ENCODE measurements at places on chromosomes 5 and 9.

- DNase-seq, result no peak
Measured at GRCh38 chr5:76144513-76145274, 61.5 kb downstream of the SV2C start.

- no peak for DNase-seq
Measured at GRCh38 chr9:14191512-14191911, 122.4 kb downstream of the NFIB start.

- DNase-seq, result no peak
Measured at GRCh38 chr5:43412156-43412555, at the start of gene CCL28. Gene CCL28, minus strand, starts transcription at chr5:43412391. Its CDS starts 75 bp downstream, at chr5:43412316.

DNA sequence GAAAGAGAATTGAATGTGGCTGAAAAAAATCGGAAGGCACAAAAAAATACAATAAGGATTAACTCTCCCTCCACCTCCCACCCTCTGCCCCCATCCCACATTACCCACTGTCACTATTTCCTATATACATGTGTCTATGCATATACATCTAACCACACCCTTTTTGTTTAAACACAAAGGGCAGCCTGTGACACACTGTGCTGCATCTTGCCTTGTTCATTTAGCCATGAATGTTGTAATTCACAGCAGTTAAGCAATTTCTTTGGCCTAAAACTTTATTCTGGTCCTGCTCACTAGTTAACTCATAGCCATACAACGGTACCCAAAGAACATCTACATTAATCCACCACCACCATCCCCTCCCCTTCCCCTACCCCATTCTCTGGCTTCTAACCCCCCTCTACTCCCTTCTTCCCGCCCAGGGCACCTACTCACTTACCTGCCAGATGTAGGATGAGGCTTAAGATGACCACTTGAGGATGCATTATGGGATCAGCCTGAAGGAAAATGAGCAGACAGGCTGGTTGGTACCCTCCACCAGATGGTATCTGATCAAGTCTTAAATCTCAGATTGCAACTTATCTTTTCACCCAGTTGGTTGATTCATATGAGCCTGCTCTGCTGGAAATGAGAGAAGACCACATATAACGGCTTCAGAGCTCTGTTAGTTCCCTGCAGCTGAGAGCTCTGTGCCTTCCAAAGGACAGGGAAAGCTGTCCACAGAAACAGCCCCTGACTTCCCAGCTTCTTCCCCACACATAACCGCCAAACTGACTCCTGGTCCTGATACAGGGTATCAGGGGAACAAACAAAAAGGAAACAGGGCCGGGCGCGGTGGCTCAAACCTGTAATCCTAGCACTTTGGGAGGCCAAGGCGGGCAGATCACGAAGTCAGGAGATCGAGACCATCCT is 1.2 kb downstream of the HAVCR1 start:
- no peak for DNase-seq

- no peak for DNase-seq
Measured at GRCh38 chr5:152824316-152824715, 419.2 kb upstream of the NMUR2 start.

DNA sequence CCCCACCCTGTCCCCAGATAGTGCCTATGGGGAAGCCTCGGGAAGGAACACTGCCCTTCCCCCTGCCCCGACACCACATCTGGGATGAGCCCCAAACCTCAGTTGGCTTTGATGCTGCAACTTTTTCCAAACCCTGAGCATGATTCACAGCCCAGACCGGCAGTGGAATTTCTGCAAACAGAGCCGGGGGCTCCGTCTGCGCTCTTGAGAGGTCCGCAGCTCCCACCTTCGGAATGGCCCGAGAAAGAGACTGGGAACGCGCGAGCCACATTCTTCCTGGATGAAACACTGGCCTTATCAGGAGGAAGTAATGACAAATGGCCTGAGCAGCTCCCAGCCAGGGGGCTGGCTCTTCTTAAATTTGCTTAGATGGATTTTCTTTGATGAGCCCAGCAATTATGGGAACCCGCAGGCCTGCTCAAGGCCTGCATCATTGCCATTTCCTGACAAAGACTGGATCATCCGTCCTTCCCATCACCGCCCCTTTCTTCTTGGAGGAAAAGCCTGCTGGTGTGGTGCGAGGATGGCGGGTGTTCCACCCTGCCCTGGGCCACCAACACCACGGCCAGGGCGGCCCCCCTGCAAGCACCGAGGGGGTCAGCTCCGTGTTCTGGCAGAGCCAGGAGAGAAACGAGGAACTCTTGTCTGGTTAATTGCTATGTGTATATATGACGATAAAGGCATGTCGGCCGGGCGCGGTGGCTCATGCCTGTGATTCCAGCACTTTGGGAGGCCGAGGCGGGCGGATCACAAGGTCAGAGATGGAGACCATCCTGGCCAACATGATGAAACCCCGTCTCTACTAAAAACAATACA is 38.8 kb upstream of the COL5A1 start:
- DNase-seq, result no peak

DNA sequence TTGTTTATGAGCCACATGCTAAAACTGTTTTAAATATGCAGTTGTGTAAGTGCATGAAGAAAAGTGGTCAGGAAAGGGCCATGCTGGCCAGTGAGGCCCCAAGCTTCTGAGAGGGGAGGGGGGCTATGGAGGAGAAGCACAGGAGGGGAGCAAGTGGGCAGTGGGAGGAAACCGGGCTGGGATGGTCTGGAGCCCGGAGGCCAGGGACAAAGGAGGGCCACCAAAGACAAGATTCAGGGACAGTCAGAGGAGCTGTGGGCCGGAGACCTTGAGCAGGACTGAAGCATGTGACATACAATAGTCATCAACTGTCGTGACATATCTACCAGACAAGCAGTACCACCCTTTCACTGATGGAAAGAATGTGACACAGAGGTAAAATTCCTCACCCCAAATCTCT is 333.2 kb upstream of the IRX1 start:
- DNase-seq, result no peak

DNA sequence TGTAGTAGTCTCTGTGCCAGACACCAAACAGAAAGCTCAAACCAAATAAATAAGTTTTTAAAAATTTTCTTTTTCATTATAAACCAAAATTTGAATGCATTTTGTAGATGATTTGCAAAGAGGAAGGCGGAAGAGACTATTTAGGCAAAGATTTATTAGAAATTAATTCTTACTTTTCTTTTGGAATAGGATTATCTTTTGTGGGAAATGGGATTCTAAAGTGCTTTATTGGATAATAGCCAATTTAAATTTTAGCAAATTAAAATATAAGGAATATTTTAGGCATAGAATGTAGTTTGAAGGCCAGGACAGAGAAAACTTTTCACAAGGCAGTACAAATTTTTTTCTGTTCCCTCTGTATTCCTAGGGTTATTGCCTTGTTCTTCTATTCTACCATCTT is 311.4 kb upstream of the ITGA1 start:
- DNase-seq, result no peak

GRCh38 chr9:73151653-73152542 is at the start of gene ANXA1:
Gene ANXA1, plus strand, starts transcription at chr9:73151865. Its CDS starts 6,671 bp downstream, at chr9:73158536.
- peak; percentile 83 for DNase-seq

DNA sequence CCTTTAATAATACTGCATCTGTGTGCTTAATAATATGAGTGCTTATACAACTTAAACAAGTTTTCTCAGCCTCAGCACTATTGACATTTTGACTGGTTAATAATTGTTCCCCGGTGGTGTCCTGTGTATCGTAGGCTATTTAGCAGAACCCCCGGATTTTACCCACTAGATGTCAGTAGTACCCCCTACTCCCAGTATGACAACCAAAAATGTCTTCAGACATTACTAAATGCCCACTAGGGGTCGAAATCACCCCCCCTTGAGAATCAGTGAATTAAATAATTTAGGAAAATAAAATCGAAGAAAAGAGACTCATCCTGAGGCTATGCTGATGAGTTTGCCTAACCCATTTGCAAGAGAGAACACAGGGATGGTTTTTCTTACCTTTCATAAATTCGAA is 166.3 kb downstream of the ATP10B start:
- DNase-seq, result peak; percentile 45

DNA sequence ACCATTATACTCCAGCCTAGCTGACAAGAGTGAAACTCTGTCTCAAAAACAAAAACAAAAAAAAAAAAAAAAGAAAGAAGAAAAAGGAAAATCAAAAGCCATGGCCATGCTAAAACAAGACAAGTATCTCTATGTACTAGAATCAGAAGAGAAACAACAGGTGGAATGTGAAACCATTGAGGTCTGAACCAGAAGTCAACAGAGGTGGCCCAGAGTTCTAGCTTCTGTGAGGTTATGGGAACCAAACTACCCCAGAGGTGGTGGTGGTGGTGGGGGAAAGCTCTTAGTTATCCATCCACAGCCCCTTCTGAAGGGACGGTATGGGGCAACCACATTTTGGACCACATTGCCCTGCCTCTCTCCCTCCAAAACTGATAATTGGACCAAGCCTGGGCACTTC is 59.5 kb upstream of the ZNF366 start:
- no peak for DNase-seq

GRCh38 chr5:143871672-143872071 is 59.7 kb downstream of the HMHB1 start:
- no peak for DNase-seq

- no peak for DNase-seq
Measured at GRCh38 chr9:34145165-34145564, 18.7 kb upstream of the DCAF12 start.

- DNase-seq, result no peak
Measured at GRCh38 chr9:123278361-123278760, 10.0 kb upstream of the STRBP start.

DNA sequence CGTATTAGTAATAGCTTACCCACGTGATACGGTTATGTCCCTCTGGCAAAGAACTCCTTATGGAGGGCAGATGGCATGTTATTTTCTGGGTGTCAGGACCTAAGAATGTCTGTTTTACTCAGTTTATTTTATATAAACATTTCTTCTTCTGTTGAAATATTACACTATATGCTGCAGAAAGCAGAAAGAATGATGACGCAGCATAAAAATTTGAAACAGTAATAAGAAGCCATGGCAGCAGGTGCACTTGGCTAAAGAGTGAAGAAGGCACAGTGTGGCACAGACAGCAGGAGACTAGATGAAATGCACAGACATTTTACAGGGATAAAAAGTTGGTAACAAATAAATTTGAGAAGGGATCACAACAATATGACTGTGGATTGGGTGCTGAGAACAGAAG is 46.3 kb upstream of the CDH10 start:
- DNase-seq, result no peak

DNA sequence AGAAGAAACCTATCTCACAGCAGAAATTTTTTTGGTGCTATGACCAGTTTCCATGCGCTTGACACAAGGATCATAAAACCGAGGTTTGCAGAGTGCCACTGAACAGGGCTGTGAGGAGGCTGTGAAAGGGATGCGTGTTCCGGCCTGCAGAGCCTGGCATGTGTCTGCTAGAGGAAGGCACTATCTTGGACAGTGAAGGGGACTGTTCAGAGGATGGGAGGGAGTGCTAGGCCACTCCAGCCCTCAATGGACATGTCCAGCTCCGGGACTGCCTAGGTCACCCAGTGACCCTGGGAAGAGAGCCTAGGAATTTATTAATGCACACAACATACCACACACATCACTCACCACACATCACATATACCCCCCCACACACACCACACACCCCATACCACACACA is 275.9 kb downstream of the GADD45G start:
- DNase-seq, result no peak

- DNase-seq, result no peak
Measured at GRCh38 chr9:126368020-126368419, 41.4 kb downstream of the MVB12B start.

GRCh38 chr5:135556620-135557019 is 20.9 kb upstream of the NEUROG1 start:
- no peak for DNase-seq

- DNase-seq, result no peak
Measured at GRCh38 chr5:10681731-10682679, 79.0 kb downstream of the DAP start.

DNA sequence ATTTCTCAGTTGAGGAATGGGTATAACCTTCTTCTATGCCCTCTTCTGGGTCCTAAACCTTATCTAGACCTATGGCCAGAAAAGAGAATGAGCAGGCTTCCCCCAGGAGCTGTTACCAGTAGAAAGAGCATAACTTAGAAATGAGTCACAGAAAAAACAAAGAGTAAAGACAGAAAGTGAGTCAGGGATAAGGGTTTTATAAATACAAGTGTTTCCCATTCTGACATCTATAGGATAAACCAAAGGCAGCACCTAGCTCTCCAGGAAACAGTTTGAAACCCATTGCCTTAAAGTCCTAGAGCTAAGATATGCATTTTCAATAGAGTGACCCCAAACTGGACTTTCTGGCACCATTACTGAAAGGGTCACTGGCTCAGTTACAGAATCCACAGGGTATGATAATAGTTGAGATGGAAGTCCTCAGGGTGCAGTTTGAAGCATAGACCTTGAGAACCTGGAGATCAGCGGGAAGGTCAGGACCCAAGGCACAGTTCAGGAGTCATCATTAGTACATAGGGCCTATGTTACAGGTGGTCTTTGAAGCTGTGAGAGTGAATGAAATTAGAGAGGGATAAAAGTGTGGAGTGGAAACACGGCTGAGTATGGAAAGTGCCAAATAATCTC is 42.7 kb upstream of the LIFR start:
- DNase-seq, result no peak

- DNase-seq, result no peak
Measured at GRCh38 chr9:6197330-6197729, 18.3 kb upstream of the IL33 start.

GRCh38 chr9:74838351-74838750 is 49.4 kb downstream of the TRPM6 start:
- no peak for DNase-seq

GRCh38 chr5:160166973-160167623 is 47.8 kb upstream of the PWWP2A start:
- DNase-seq, result no peak

GRCh38 chr9:16627967-16628366 is 242.5 kb downstream of the BNC2 start:
- DNase-seq, result no peak

GRCh38 chr5:160312134-160312959 is at the start of gene CCNJL:
Gene CCNJL, minus strand, starts transcription at chr5:160312564. Its CDS starts 641 bp downstream, at chr5:160311923.
- peak; percentile 43 for DNase-seq

- no peak for DNase-seq
Measured at GRCh38 chr5:6937677-6938076, 224.4 kb downstream of the TENT4A start.
